ENCODE measurements at places on chromosomes 16 and 17. TPM values are rescaled to one million over a fixed set of nuclear protein-coding genes. Genes with fewer than 3 reads are reported as not detected.

DNA sequence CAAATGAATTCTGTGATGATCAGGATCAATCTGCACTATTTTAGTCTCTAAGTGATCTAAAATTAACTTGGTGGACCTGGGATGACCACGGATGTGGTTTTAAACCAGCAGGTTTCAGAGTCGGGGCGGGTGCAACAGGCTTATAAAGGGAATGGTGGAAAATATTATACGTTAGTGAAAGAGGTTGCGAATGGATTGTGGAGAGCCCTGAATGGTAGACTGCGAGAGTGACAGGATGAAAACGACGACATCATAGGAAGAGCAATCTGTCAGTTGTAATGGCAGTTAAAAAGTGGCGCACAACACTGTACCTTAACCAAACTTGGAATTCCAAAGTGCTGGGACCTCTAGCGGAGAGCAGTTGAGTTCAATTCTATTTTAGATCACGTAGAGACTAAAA lies 1.2 kb upstream of the CYB5B start:
- no peak for DNase-seq
- H3K36me3 ChIP-seq, result peaks cover 17% of the 10 kb centered on the region
- no peaks in the 10 kb centered on the region for H3K27me3 ChIP-seq
- H3K27ac ChIP-seq, result no peak overlapping the region
- peaks cover 16% of the 10 kb centered on the region for H3K4me1 ChIP-seq
- peak overlapping the region; percentile 74 for H3K4me3 ChIP-seq

Gene PRSS53
- total RNA-seq, result 5.1 TPM

Gene ACTG1
- 3,451 TPM for total RNA-seq

DNA sequence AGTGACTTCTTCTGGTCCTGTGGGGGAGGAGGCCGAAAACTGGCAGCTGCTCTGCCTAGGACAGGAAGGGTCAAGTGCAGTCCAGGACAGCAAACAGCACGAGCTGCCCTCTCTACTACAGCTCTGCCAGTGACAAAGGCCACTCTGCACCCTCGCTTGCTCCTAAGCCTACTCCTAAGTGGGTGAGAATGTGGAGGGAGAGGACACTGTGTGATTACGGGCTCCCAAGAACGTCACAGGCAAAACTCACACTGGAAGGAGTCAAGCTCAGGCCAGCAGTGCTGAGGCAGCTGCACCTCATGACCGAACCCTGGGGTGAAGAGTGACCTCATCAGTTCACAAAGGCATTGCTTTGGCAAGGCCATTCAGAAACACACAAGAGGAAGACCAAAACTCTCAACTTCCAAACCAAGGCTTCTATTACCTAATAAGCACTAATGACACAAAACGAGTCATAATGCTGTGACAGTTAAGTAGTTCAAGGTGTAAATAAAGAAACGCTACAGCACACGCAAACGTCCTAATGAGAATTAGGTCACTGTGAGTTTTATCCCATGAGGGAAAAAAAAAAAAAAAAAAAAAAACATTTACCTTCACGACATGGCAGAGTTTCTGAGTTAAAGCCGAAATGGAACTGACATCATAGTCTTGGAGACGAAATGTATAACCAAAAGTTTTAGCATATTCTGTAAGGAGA lies 35.1 kb downstream of the MARF1 start:
- H3K4me1 ChIP-seq, result no peaks in the 10 kb centered on the region
- H3K27ac ChIP-seq, result no peak overlapping the region
- no peak for DNase-seq
- no peaks in the 10 kb centered on the region for H3K27me3 ChIP-seq

GRCh38 chr17:41844971-41845370 lies 7.3 kb downstream of the KLHL10 start:
- no peak overlapping the region for H3K27ac ChIP-seq
- no peak for DNase-seq
- H3K4me3 ChIP-seq, result no peak overlapping the region
- no peaks in the 10 kb centered on the region for H3K4me1 ChIP-seq

GRCh38 chr16:6528217-6528616 lies 804.4 kb upstream of the RBFOX1 start:
- no peaks in the 10 kb centered on the region for H3K36me3 ChIP-seq
- H3K4me1 ChIP-seq, result no peaks in the 10 kb centered on the region
- no peak overlapping the region for H3K27ac ChIP-seq
- no peak for DNase-seq

GRCh38 chr16:4273858-4274311 lies 1.1 kb upstream of the TFAP4 start:
- no peaks in the 10 kb centered on the region for H3K36me3 ChIP-seq
- H3K27me3 ChIP-seq, result peaks cover 4% of the 10 kb centered on the region
- no peaks in the 10 kb centered on the region for H3K4me1 ChIP-seq
- DNase-seq, result peak; percentile 78

GRCh38 chr17:67082107-67082506 lies 37.8 kb downstream of the CACNG1 start:
- no peaks in the 10 kb centered on the region for H3K4me1 ChIP-seq
- no peaks in the 10 kb centered on the region for H3K27me3 ChIP-seq
- no peak overlapping the region for H3K27ac ChIP-seq
- no peak overlapping the region for H3K4me3 ChIP-seq
- H3K36me3 ChIP-seq, result peaks cover 24% of the 10 kb centered on the region

- H3K27me3 ChIP-seq, result peaks cover 38% of the 10 kb centered on the region
- H3K4me3 ChIP-seq, result peak overlapping the region; percentile 56
- H3K27ac ChIP-seq, result peak overlapping the region; percentile 20
- H3K4me1 ChIP-seq, result peaks cover 15% of the 10 kb centered on the region
- no peak for DNase-seq
Observed at GRCh38 chr16:23952128-23952970, 116.6 kb downstream of the PRKCB start.

GRCh38 chr17:61400717-61401388 lies 1.2 kb downstream of the TBX2 start:
- peaks cover 56% of the 10 kb centered on the region for H3K27me3 ChIP-seq
- peaks cover 22% of the 10 kb centered on the region for H3K4me1 ChIP-seq
- peak overlapping the region; percentile 58 for H3K27ac ChIP-seq
- peak overlapping the region; percentile 88 for H3K4me3 ChIP-seq
- DNase-seq, result no peak

DNA sequence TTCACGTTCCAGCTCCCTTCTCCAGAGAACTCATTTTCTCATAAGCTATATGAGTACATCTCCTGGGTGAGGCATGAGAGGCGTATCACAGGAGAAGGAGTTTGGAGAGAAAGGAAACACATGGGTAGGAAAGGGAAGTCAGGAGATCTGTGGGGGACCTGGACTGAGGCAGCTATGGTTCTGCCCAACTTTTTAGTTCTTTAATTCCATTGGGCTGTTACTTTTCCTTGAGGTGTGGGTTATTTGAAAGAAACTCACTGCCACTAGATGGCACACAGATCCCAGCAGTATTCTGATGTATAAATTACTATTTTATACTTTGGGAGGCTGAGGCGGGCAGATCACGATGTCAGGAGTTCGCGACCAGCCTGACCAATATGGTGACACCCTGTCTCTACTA lies 63.6 kb downstream of the NUP93 start:
- H3K4me1 ChIP-seq, result peaks cover 14% of the 10 kb centered on the region
- H3K27ac ChIP-seq, result no peak overlapping the region
- H3K27me3 ChIP-seq, result no peaks in the 10 kb centered on the region
